Karpas-422 (cell line): ENCODE measurements at places on chromosomes 4 and X. TPM values are rescaled to one million over a fixed set of nuclear protein-coding genes. Genes with fewer than 3 reads are reported as not detected.

Gene CXCL6
- not detected in 2 replicates for total RNA-seq

Gene WDR13
- 35.5 and 53.4 TPM in 2 replicates for total RNA-seq

Gene GAB3
- total RNA-seq: 3.5 and 26.2 TPM in 2 replicates

Gene NWD2
- not detected in 2 replicates for total RNA-seq

Gene MBNL3
- total RNA-seq: 6.9 and 22.2 TPM in 2 replicates

Gene SMIM10
- total RNA-seq: not detected in 2 replicates

Gene RHOXF1
- not detected in 2 replicates for total RNA-seq

Gene PCDH7
- total RNA-seq: not detected in 2 replicates

Gene PNMA6A
- total RNA-seq: not detected in 2 replicates

Gene EVC
- total RNA-seq: not detected in 2 replicates

Gene ENPP6
- total RNA-seq: not detected in 2 replicates

Gene SPANXN4
- not detected in 2 replicates for total RNA-seq

Gene UGDH
- total RNA-seq: 10.3 and 10.9 TPM in 2 replicates

Gene MAGED4
- total RNA-seq: not detected in 2 replicates

Gene FGFR3
- total RNA-seq: not detected in 2 replicates

Gene ATP2B3
- total RNA-seq: not detected in 2 replicates

Gene RBMXL3
- total RNA-seq: not detected in 2 replicates

Gene PDLIM3
- total RNA-seq: not detected in 2 replicates

Gene PRDM8
- total RNA-seq: not detected in 2 replicates

Gene SOX3
- total RNA-seq: not detected in 2 replicates

Gene ANKRD50
- not detected in 2 replicates for total RNA-seq

Gene GABRG1
- total RNA-seq: not detected in 2 replicates

Gene C4orf54
- total RNA-seq: 3.4 and 4.7 TPM in 2 replicates

Gene PCDH18
- total RNA-seq: not detected in 2 replicates

Gene GIMD1
- total RNA-seq: not detected in 2 replicates

Gene DMRTC1B
- total RNA-seq: not detected in 2 replicates

Gene L1CAM
- total RNA-seq: not detected in 2 replicates

Gene LRBA
- 113 and 131 TPM in 2 replicates for total RNA-seq

Gene ZNF718
- 27.1 and 38.7 TPM in 2 replicates for total RNA-seq

Gene PIN4
- 10.5 and 28.4 TPM in 2 replicates for total RNA-seq

Gene FGF5
- not detected in 2 replicates for total RNA-seq

Gene EDA
- total RNA-seq: not detected in 2 replicates

Gene KLB
- not detected in 2 replicates for total RNA-seq

Gene ANOS1
- total RNA-seq: not detected in 2 replicates

Gene HOPX
- not detected in 2 replicates for total RNA-seq

Gene GYG2
- not detected in 2 replicates for total RNA-seq

Gene NRK
- not detected in 2 replicates for total RNA-seq

Gene FOXP3
- total RNA-seq: 0.07 TPM in 1 of 2 replicates, not detected in the other

Gene FAM236A
- total RNA-seq: not detected in 2 replicates

Gene SYTL4
- total RNA-seq: 0.30 and 1.2 TPM in 2 replicates

Gene TMEM271
- total RNA-seq: not detected in 2 replicates

Gene IL3RA
- not detected in 2 replicates for total RNA-seq

Gene SLC16A2
- total RNA-seq: 0.79 TPM in 1 of 2 replicates, not detected in the other

Gene TEX13A
- not detected in 2 replicates for total RNA-seq

Gene ADAMTS3
- total RNA-seq: not detected in 2 replicates

Gene XPNPEP2
- total RNA-seq: not detected in 2 replicates

Gene ESX1
- total RNA-seq: not detected in 2 replicates

Gene RFC1
- 41.1 and 64.0 TPM in 2 replicates for total RNA-seq

Gene ADAD1
- total RNA-seq: not detected in 2 replicates

Gene HGFAC
- total RNA-seq: not detected in 2 replicates

Gene HSFX4
- not detected in 2 replicates for total RNA-seq
